CD8-positive, alpha-beta memory T cell (primary cell): ENCODE measurements at places on chromosomes 6 and 20.
A peak's percentile ranks its signal among the peaks of the same experiment; 100 is the strongest.

DNA sequence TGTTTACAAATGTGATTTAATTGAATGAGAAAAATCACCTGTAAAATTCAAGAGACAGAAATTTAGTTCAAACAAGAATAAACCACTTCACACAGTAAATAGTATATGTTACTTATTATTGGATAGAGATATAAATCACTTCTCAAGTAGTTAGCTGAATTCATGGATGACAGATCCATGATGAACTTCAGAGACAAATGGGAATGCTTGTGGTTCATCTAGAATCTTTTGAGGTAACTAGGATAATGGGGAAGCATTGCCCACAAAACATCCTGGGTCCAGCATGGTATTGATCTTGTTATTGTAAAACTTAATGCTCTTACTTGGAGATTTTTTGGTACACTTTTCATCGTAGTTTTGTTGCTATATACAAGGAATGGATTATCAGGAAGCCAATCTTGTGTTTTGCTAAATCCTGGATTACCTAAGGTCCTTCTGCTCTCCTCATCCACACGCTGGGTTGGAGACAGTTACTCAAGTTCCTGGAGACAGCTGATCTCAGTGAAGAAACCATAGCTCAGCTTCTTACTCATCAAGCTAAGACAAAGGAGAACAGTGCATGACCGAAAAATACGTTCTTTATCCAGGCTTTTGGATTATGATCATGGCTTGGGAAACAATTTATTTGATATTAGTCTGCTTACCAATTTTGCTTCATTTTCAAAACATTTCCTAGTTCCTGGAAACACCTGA is 142.5 kb upstream of the PREP start:
- H3K4me1 ChIP-seq, result no peaks in the 10 kb centered on the region
- no peak overlapping the region for H3K27ac ChIP-seq
- no peak for DNase-seq
- no peak overlapping the region for H3K4me3 ChIP-seq
- no peaks in the 10 kb centered on the region for H3K36me3 ChIP-seq

DNA sequence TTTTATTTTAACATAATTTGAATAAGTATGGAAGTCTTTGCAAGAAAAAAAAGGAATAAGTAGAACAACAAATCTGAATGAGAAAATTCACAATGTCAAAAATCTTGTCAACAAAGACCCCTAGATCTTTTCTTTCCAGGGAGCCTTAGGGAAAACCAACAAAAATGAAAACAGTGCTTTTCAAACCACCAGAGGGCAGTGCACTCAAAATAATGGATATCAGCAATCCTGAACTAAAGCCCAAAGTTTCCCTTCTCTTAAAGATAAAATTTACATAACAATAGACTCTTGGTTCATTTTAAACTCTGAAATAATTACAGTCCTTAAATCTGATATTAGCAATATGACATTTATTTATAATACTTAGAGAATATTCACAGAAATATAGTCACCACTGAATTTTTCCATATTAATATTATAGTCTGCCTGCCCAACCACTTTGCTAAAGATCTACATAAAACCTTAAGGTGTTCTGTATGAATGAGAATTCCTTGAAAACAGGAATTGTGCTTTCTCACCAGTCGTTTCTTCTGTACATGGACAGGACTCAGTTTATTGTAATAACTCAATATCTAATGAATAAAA is 105.3 kb upstream of the BMP5 start:
- H3K27me3 ChIP-seq, result no peaks in the 10 kb centered on the region
- DNase-seq, result no peak
- no peaks in the 10 kb centered on the region for H3K4me1 ChIP-seq
- H3K27ac ChIP-seq, result no peak overlapping the region
- no peaks in the 10 kb centered on the region for H3K36me3 ChIP-seq

GRCh38 chr20:48760403-48760983 is 67.3 kb downstream of the PREX1 start:
- DNase-seq, result peak; percentile 86
- H3K4me3 ChIP-seq, result peak overlapping the region; percentile 3
- H3K27ac ChIP-seq, result peak overlapping the region; percentile 64
- H3K27me3 ChIP-seq, result no peaks in the 10 kb centered on the region
- no peaks in the 10 kb centered on the region for H3K36me3 ChIP-seq
- H3K4me1 ChIP-seq, result peaks cover 82% of the 10 kb centered on the region

DNA sequence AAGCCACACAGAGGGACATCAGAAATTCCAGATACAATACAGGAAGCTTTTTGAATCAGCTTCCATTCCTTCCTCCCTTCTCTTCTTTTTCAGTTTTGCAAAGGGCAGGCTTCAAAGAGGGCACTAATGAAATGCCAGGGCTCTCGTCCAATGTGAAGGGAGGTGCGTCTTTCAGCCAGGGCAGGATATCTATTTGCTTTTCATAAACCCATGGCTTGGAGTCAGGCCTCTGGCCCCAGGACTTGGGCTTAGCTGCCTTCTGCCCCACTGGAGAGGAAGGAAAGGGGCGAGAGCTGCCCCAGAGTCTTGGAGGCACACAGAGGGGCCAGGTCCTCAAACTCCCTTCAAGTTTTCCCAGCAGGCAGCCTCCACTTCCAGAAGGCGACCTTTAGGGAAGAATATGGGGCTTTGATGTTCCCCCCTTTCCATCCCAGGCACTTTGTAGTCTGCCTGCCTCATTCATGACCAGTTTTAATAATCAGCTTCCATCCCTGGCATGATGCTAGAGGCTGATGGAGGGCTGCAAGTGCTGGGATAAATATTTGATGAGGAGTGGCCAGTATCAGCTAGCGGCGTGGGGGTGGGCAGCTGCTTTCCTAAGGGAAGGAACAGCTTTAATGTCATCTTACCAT is 234.8 kb downstream of the NRN1 start:
- no peak for DNase-seq
- H3K4me3 ChIP-seq, result no peak overlapping the region
- no peaks in the 10 kb centered on the region for H3K4me1 ChIP-seq
- peaks cover 3% of the 10 kb centered on the region for H3K36me3 ChIP-seq
- H3K27me3 ChIP-seq, result no peaks in the 10 kb centered on the region

- H3K27ac ChIP-seq, result no peak overlapping the region
- no peak overlapping the region for H3K4me3 ChIP-seq
- peaks cover 10% of the 10 kb centered on the region for H3K4me1 ChIP-seq
- no peaks in the 10 kb centered on the region for H3K27me3 ChIP-seq
Observed at GRCh38 chr20:49705358-49705757, 8.3 kb downstream of the B4GALT5 start.

DNA sequence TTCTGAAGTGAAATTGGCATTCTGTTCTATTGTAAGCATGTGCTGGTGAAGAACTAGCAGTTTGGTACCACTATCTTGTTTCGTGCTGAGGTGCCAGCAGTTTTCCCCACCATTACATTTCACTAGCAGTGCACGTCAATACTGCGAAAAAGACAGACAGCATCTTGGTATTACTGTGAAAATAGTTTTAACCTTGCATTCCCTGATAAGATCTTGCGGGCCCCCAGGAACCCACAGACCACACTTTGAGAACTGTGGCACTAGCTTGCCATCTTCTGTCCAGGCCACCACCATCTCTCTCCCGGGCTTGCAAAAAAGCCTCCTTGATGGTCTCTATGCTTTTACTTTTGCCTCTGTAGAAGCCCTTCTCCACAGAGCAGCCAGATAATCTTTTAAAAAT is 185.7 kb downstream of the BACH2 start:
- H3K4me3 ChIP-seq, result no peak overlapping the region
- H3K36me3 ChIP-seq, result no peaks in the 10 kb centered on the region
- no peaks in the 10 kb centered on the region for H3K27me3 ChIP-seq
- DNase-seq, result peak; percentile 62
- H3K27ac ChIP-seq, result no peak overlapping the region

GRCh38 chr6:141877275-141877983 is 255.3 kb upstream of the GJE1 start:
- no peaks in the 10 kb centered on the region for H3K27me3 ChIP-seq
- no peak for DNase-seq
- H3K36me3 ChIP-seq, result no peaks in the 10 kb centered on the region
- no peak overlapping the region for H3K4me3 ChIP-seq

DNA sequence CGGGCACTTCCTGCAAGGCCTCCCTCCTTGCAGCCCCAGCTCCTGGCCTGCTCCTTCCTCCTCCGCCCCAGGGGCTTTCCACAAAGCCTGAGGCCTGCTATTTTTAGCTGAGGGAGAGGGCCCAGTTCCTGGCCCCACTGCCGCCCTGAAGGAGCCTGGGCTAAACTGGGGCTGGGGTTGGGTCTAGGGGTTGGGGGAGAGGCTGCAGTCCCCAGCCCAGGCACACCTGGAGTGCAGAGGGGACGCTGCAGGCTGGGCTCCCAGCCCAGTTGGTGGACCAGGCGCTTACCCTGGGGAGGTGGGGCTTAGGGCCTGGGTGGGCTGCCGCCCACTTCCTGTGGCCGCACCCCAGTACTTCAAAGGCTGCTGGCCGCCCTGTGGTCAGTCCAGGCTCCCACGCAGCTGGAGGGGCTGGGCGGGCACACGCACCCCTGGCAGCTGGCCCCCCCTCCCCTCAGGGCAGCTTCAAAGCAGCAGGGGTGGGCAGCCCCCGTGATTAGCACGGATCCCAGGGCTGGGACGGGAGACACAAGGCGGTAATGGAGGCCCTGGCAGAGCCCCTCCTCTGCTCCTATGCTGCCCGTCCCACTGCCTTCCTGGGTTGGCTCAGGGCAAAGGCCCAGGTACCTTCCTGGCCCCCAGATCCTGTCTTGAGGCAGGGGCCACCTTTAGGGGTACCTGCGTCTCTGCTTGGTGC is 7.1 kb upstream of the ABHD16B start:
- no peak overlapping the region for H3K27ac ChIP-seq
- DNase-seq, result no peak
- no peaks in the 10 kb centered on the region for H3K27me3 ChIP-seq
- peaks cover 26% of the 10 kb centered on the region for H3K4me1 ChIP-seq
- H3K36me3 ChIP-seq, result no peaks in the 10 kb centered on the region
- H3K4me3 ChIP-seq, result no peak overlapping the region

GRCh38 chr6:168778201-168778600 is 337.2 kb downstream of the SMOC2 start:
- no peak overlapping the region for H3K4me3 ChIP-seq
- H3K4me1 ChIP-seq, result no peaks in the 10 kb centered on the region
- no peaks in the 10 kb centered on the region for H3K27me3 ChIP-seq
- DNase-seq, result no peak

- H3K27ac ChIP-seq, result no peak overlapping the region
- no peak for DNase-seq
- no peaks in the 10 kb centered on the region for H3K4me1 ChIP-seq
- H3K4me3 ChIP-seq, result no peak overlapping the region
- H3K27me3 ChIP-seq, result no peaks in the 10 kb centered on the region
Observed at GRCh38 chr6:145904391-145904790, 59.8 kb downstream of the SHPRH start.

GRCh38 chr6:85421181-85421580 is 28.7 kb upstream of the NT5E start:
- DNase-seq, result no peak
- no peak overlapping the region for H3K4me3 ChIP-seq
- H3K27me3 ChIP-seq, result no peaks in the 10 kb centered on the region

DNA sequence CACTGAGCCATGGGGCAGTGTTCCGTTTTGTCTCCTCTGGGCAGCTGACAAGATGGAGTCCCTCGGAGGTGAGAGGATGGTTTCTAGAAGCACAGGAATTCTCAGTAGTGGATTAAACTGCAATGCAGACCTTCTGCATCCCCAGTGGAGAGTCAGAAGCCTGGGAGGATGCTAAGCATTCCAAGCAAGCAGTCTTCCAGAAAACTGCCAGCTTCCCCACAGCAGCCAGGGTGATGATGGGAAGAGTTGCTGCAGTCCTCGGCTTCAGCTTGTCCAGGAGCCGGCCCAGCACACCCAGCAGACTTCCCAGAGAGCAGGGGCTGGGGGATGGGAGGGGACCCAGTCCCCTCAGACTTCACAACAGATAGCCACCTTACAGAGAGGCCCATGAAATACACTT is 163.6 kb downstream of the LY86 start:
- no peaks in the 10 kb centered on the region for H3K27me3 ChIP-seq
- peaks cover 13% of the 10 kb centered on the region for H3K4me1 ChIP-seq
- H3K27ac ChIP-seq, result no peak overlapping the region
- no peaks in the 10 kb centered on the region for H3K36me3 ChIP-seq

- H3K27ac ChIP-seq, result no peak overlapping the region
- H3K4me3 ChIP-seq, result no peak overlapping the region
- no peak for DNase-seq
- no peaks in the 10 kb centered on the region for H3K4me1 ChIP-seq
- H3K27me3 ChIP-seq, result no peaks in the 10 kb centered on the region
Observed at GRCh38 chr20:24328901-24329300, 140.5 kb upstream of the SYNDIG1 start.

GRCh38 chr6:33985947-33986346 is 159.9 kb downstream of the GRM4 start:
- H3K4me3 ChIP-seq, result no peak overlapping the region
- H3K36me3 ChIP-seq, result no peaks in the 10 kb centered on the region
- no peak for DNase-seq
- no peaks in the 10 kb centered on the region for H3K4me1 ChIP-seq
- no peak overlapping the region for H3K27ac ChIP-seq

GRCh38 chr6:32488083-32488482 is 42.0 kb downstream of the HLA-DRB5 start:
- H3K27ac ChIP-seq, result no peak overlapping the region
- DNase-seq, result no peak
- no peaks in the 10 kb centered on the region for H3K27me3 ChIP-seq

GRCh38 chr6:106509420-106510089 is 119.7 kb downstream of the RTN4IP1 start:
- no peaks in the 10 kb centered on the region for H3K27me3 ChIP-seq
- H3K4me1 ChIP-seq, result peaks cover 12% of the 10 kb centered on the region
- no peak overlapping the region for H3K4me3 ChIP-seq
- no peaks in the 10 kb centered on the region for H3K36me3 ChIP-seq
- no peak for DNase-seq

GRCh38 chr20:47453167-47453782 is 48.4 kb upstream of the NCOA3 start:
- no peaks in the 10 kb centered on the region for H3K27me3 ChIP-seq
- no peak for DNase-seq
- no peaks in the 10 kb centered on the region for H3K4me1 ChIP-seq
- H3K27ac ChIP-seq, result no peak overlapping the region
- no peaks in the 10 kb centered on the region for H3K36me3 ChIP-seq

DNA sequence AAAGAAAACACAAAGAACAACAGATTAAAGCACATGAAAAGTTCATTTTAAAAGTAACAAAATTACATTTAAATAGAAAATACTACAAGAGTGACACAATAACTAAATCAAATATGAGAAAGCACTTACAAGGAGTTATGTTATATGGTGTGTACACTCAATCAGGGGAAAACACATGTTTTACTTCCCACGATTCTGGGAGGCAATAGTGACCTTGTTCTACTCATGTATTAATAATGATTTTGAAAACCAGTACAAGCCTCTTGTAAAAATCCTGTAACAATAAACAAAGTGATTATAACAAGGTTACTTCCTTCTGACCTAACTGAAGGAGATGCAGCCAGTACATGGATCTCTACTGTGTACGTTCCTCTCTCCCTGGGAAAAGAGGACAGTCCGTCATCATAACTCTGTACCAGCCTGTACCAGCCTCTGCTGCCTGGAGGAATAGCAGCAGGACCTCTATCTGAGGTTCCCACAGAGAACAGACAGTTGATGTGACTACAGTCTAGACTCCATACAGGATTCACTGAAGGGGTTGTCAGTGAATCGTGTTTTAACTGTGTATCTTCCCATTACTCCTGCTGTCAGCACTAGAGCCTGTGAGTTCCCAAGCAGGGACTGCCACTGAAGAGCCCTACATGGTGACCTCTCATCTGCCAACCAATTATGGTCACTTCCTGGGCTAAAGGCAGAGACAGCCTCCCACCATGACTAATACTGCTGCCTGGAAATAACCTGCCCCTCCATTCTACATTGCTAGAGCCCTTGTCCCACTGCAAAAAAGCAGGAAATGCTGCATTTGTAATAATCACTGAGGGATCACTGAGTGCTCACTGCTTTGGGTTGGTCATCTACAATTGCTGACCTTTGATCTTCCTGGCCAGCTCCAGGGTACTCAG is 149.7 kb downstream of the KIF16B start:
- H3K36me3 ChIP-seq, result no peaks in the 10 kb centered on the region
- H3K27me3 ChIP-seq, result no peaks in the 10 kb centered on the region
- H3K4me3 ChIP-seq, result no peak overlapping the region
- no peaks in the 10 kb centered on the region for H3K4me1 ChIP-seq
- no peak overlapping the region for H3K27ac ChIP-seq
